ENCODE measurements at places on chromosomes 12 and 14.

DNA sequence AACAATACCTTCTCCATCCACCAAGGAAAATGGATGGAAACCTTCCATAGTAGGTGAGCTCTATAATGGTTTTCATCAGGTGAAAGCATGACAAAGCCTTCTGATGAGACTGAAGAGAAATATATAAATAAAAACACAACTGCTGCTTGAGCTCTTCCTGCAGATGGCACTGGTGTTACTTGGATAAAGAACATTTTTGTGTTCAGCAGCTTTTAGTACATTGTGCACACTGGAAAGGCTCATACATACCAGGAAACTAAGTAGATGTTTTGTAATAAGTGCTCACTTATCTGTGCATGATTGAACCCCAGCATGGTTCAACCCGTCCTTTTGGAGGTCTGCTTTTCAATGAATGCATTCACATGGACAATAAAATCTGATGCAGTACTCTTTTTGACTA is 357.3 kb upstream of the MIS18BP1 start:
- peak; percentile 0 for DNase-seq

DNA sequence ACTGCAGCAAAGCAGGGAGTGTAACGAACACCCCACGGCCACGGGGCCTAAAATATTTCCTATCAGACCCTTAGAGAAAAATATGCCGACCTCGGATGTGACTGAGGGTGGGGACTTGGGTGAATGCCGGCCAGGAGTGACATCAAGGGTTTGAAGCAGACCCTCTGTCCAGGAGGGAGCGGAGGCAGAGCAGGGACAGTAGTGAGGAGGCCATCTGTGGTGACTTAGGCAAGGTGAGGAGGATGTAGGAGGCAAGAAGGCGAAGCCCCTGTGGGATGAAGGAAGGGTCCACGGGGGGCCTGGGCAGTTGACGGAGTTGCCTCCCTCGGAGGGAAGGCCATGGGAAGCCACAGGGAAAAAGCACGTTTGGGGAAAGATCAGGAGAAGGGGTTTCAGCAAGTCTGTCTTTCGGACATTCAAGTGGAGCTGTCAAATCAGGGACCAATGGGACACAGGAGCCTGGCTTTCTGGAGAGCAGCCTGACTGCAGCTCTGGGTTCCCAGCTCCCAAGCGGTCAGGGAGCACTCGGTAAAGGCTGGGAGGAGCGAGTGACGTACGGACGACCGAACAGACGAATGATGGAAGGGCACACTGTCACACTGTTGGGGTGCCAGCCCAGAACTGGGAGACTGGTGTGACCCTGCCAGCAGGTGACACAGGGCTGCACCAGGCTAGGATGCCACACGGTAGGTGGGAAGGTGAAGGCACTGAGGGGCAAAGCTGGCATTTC is 74.3 kb downstream of the MOK start:
- no peak for DNase-seq

GRCh38 chr12:127150479-127150878 is 1116.5 kb upstream of the TMEM132C start:
- no peak for DNase-seq

DNA sequence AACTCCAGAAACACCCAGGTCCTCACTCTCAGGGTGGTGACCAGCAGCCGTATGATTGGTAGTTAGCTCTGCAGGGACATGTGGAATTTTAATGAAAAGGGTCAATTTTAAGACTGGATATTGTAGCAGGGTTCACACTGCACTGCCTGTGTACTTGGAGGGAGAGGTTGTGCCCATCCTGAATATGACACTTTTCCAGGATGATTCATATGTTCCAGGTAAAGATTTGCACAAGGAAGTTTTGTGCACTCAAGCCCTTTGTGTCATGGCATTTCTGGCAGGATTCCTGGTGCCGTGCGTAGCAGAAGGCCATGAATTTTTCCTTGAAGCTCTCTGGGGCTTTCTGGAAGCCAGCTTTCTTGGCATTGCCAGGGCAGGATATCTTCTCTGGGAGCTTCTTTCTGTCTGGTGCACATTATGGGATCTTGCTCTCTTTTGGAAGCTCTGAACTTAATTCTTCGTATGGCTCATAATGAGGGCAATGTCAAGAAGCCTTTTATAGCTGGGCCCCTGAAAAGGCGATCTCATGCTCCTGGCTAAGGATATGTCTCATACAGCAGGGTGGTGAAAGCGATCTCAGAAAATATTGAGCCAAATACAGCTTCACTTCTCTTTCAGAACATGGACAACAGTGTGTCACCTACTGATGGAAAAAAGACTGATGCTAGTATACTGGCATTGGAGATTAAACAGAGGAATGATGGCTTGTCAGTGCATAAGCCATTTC is 1133.9 kb downstream of the AACS start:
- DNase-seq = no peak

DNA sequence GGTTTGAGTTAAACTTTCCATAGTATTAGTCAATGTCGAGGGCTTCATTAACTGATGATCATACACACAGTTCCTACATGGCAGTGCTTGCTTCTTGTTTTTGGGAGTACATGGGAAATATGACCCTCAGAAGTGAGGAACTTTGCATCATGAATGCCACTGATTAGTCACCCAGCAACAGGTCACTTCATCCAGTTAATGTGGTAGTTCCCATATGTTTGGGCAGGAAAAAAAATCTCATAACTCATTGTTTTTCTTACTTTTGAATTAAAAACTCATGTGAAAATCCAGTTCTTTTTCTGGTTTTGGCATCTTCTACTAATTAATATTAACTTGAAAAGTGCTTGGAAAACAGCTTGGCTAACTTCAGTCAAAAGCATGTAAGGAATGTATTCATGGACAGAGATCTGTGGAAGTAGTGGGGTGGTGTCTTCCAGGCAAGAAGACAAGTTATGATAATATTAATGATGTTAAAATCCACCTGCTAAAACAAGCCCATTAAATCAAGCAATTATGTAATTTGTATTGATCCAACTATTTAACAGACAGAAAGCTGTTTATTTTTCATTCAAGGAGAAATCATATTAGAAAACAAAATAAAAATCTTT is 309.1 kb upstream of the NAV3 start:
- DNase-seq = no peak

- DNase-seq = no peak
Measured at GRCh38 chr12:110619534-110619953, 5.6 kb downstream of the TCTN1 start.

GRCh38 chr12:23543767-23544166 is 405.7 kb downstream of the SOX5 start:
- no peak for DNase-seq

GRCh38 chr14:35385042-35385839 is 19.3 kb downstream of the NFKBIA start:
- peak; percentile 77 for DNase-seq

DNA sequence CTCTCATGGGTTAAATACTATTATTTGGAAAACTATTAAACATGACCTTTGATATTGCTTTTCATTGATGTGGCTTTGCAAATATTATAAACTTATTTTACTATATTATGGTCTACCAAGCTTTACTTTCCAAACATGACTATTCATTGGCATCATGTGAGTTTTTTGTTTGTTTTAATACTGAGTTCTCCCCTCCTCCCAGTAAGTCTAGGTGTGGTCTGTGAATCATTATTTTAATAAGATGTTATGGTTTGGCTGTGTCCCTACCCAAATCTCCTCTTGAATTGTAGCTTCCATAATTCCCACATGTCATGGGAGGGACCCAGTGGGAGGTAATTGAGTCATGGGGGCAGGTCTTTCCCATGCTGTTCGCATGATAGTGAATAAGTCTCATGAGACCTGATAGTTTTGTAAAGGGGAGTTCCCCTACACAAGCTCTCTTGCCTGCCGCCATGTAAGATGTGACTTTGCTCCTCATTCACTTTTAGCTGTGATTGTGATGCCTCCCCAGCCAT is 80.0 kb downstream of the BORCS5 start:
- no peak for DNase-seq

DNA sequence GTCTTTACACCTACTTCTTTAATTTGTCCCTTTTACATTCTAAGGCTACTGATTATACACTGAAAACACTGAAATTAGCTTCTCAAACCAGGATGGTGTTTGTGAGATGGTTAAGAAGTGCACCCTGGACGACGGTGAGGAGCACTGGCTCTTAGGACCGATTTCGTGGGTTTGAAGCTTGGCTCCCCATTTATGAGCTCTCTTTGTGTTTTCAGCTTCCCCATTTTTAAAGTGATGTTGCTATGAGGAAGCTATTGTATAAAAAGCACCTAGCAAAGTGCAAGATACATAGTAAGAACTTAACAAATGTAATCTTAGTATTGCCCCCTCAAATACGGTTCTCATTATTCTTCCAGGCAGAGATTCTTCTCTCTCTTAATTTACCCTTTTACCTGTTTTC is 4.7 kb downstream of the NFYB start:
- DNase-seq = no peak

DNA sequence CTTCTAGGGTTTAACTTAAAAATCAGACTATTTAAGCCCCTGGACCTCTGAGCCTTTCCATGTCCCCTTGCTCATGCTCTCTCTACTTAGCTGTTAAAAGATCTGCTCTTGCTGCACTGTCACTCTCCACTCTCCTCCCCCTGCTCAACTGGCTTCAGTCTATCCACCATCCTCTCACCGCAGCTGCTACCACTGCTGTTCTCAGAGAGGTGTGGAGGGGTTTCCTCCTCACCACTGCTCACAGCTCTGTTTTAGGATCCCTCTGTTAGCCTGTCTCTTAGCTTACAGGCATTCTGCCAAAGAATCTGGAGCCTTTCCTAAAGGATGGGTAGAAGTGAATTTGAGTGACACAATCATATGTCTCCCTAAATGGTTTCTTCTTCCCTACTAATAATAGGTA is 43.7 kb upstream of the ATP2B1 start:
- no peak for DNase-seq

- DNase-seq = peak; percentile 26
Measured at GRCh38 chr14:95460647-95461478, 55.6 kb downstream of the SYNE3 start.

GRCh38 chr14:78946949-78947348 is 776.8 kb downstream of the NRXN3 start:
- no peak for DNase-seq

DNA sequence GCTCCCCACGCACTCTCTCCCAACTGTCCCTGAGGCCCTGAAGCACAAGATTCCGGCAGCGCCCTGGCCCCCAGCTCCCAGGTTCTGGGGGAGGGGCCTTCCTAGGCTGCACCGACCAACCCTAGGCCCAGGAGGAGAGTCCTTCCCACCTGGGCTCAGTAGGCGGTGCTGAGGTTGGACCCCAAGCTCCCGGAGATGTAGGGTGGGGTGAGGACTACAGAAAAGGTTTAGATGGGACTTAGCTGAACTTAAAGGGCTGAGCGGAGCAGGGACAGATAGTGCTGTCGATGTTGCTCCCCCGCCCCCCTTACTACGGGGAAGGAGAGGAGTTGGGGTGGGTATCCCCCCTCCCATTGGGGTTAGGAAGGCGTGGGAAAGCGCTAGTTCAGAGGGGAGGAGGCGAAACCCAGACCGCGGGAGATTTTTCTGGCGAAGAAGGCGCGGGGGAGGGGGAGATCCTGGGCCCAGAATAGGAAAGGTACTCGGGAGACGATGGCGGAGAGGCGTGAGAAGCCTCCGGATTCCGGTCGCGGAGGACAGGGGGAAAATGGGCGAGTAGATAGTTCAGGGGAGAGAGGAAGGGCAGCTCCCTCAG is 4.2 kb upstream of the BAZ2A start:
- DNase-seq = peak; percentile 35
